ENCODE measurements at places on chromosomes 6 and 20. TPM values are rescaled to one million over a fixed set of nuclear protein-coding genes. Genes with fewer than 3 reads are reported as not detected.

- H3K4me3 ChIP-seq: no peak overlapping the region
- no peaks in the 10 kb centered on the region for H3K36me3 ChIP-seq
- no peaks in the 10 kb centered on the region for H3K27me3 ChIP-seq
These were observed 56.3 kb upstream of the LAMA2 start for GRCh38 chr6:128826606-128827005.

- H3K27ac ChIP-seq: no peak overlapping the region
- no peak overlapping the region for H3K4me3 ChIP-seq
- no peaks in the 10 kb centered on the region for H3K27me3 ChIP-seq
- no peaks in the 10 kb centered on the region for H3K36me3 ChIP-seq
- no peak for DNase-seq
These were observed 139.2 kb upstream of the ECI2 start for GRCh38 chr6:4274382-4275082.

DNA sequence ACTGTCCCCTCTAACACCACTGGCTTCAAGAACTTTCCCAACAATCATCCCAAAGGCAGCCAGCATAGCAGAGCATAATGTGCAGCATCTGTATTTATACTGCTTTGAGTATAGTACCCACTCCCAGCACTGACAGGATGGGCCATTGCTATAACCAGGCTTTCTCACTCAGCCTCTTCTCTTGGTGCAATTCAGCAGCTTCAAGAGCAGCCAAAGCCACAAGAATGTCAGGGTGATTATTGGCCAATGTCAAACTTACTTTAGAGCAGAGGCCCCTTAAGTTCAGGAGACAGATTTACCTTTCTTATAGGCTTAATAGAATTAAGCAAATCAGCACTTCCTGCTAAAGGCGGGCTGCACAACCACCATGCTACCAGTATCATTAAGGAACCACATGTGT, 232.4 kb upstream of the RSPO3 start:
- no peak overlapping the region for H3K27ac ChIP-seq
- DNase-seq: no peak

- no peak for DNase-seq
- H3K4me1 ChIP-seq: peaks cover 3% of the 10 kb centered on the region
- no peaks in the 10 kb centered on the region for H3K36me3 ChIP-seq
- no peaks in the 10 kb centered on the region for H3K27me3 ChIP-seq
These were observed 16.8 kb downstream of the SOX4 start for GRCh38 chr6:21610341-21610740.

GRCh38 chr20:15257569-15257870, 920.1 kb upstream of the FLRT3 start:
- no peaks in the 10 kb centered on the region for H3K4me1 ChIP-seq
- H3K27ac ChIP-seq: no peak overlapping the region
- H3K36me3 ChIP-seq: no peaks in the 10 kb centered on the region
- no peak overlapping the region for H3K4me3 ChIP-seq
- no peak for DNase-seq

DNA sequence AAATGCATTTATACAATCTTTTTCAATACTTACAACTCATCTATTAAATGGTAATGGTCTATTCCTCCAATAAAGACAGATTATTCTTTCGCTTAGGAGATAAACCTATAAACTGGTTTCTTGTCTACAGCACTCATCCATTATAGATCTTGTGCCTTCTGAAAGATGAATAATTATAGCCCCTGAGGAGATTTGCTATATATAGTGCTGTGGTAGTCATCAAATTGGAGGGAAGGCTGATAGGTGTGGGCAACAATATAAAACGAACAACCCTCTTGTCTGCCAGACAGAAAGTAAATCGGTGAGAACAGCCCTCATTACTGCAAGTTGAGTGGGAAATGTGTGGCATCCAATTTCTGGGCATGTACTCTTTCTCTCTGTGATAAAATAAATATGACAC, 292.5 kb upstream of the CNR1 start:
- no peak for DNase-seq
- H3K4me3 ChIP-seq: no peak overlapping the region
- no peaks in the 10 kb centered on the region for H3K36me3 ChIP-seq
- no peaks in the 10 kb centered on the region for H3K27me3 ChIP-seq

DNA sequence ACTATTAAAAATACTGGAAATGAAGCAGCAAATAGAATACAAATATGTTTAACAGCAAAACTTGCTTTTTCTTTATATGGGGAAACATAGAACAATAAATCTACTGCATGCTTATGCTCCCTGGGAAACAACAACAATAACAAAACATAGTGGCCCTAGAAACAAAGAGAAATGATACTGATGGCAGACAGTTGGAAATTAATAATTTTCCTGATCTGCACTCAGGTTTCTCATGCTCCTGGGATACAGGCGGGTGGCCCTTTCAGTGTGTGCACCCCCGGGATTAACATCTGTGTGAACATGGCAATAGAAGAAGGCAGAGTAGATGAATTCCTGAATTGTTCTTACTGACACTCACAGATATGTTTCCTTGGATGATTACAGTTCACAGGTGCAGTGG, 209.2 kb upstream of the TBX18 start:
- DNase-seq: no peak
- H3K4me1 ChIP-seq: no peaks in the 10 kb centered on the region
- no peaks in the 10 kb centered on the region for H3K27me3 ChIP-seq
- no peaks in the 10 kb centered on the region for H3K36me3 ChIP-seq
- H3K27ac ChIP-seq: no peak overlapping the region
- no peak overlapping the region for H3K4me3 ChIP-seq

DNA sequence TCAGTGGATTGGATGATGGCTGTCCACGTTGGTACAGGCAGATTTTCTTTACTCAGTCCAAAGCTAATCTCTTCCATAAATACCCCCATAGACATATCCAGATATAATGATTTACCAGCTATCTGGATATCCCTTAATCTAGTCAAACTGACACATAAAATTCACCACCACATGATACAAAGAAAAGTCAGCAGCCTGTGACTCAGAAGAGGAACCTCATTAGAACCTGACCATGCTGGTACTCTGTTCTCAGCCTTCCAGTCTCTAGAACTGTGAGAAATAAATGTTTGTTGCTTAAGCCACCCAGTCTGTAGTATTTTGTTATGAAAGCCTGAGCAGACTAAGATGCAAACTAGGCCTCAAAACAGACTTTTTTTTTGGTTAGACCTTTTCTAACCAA, 431.3 kb upstream of the RNF217 start:
- no peaks in the 10 kb centered on the region for H3K4me1 ChIP-seq
- H3K4me3 ChIP-seq: no peak overlapping the region
- no peak overlapping the region for H3K27ac ChIP-seq
- no peaks in the 10 kb centered on the region for H3K27me3 ChIP-seq

DNA sequence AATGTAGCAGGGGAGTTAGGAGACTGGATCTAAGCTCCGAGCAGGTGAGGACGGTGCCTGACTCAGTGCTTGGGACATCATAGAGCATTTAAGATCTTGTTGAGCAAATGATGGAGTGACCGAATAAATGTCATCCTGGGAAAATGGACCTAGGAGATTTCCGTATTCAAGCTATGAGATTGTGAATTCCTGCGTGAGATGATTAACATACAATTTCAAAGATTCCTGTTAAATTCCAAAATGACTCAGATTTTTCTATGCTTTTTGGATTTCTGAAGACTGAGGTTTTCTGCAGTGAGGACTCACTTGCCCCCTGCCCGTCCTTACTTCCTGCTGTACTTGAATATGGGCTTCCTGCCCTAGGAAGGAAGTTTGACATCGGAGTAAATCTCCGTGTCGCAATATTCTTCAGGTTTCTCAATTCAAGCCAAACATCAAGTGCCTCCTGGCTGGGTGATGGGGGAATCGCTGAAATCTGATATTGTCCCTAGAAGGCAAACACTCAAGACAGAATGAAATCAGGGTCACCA, 5.2 kb downstream of the SYTL3 start:
- DNase-seq: no peak
- no peak overlapping the region for H3K27ac ChIP-seq
- no peaks in the 10 kb centered on the region for H3K27me3 ChIP-seq
- no peaks in the 10 kb centered on the region for H3K4me1 ChIP-seq
- H3K36me3 ChIP-seq: no peaks in the 10 kb centered on the region
- no peak overlapping the region for H3K4me3 ChIP-seq

DNA sequence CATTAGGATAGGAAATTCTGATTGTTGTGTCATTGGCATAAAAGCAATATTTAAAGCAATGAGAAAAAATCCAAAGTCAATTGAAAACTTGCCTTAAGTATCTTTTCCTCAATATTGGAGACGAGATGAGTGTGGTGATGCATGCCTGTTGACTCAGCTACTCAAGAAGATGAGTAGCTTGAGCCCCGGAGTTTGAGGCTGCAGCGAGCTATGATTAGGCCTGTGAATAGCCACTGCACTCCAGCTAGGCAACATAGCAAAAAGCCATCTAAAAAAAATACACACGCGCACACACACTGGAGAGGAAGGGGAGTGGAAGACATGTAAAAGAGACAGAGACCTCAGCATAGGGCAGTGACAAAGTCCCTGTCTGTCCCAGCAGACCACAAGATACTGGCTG, 9.7 kb upstream of the MARCKS start:
- no peak overlapping the region for H3K27ac ChIP-seq
- H3K27me3 ChIP-seq: no peaks in the 10 kb centered on the region
- no peak for DNase-seq
- no peak overlapping the region for H3K4me3 ChIP-seq
- H3K36me3 ChIP-seq: no peaks in the 10 kb centered on the region

DNA sequence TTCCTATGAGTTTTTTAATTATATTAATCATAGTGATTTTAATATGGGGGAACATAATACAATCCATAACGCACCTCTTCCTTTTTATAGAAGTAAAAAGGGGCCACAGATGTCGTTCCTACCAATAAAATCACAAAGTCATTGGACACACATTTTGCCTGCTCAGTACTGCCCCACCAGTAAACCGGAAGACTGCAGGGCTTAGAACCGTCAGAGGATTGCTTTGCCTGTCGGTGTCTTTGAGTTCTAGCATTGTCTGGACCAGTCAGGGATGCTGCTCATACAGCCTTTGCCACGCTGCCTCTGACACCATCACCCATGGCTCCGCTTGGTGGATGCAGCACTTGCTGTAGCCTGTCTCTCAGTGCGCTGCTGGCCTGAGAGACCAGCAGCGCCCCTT, 853.6 kb downstream of the C6orf118 start:
- H3K4me3 ChIP-seq: no peak overlapping the region
- no peak overlapping the region for H3K27ac ChIP-seq
- no peaks in the 10 kb centered on the region for H3K4me1 ChIP-seq
- H3K27me3 ChIP-seq: no peaks in the 10 kb centered on the region

DNA sequence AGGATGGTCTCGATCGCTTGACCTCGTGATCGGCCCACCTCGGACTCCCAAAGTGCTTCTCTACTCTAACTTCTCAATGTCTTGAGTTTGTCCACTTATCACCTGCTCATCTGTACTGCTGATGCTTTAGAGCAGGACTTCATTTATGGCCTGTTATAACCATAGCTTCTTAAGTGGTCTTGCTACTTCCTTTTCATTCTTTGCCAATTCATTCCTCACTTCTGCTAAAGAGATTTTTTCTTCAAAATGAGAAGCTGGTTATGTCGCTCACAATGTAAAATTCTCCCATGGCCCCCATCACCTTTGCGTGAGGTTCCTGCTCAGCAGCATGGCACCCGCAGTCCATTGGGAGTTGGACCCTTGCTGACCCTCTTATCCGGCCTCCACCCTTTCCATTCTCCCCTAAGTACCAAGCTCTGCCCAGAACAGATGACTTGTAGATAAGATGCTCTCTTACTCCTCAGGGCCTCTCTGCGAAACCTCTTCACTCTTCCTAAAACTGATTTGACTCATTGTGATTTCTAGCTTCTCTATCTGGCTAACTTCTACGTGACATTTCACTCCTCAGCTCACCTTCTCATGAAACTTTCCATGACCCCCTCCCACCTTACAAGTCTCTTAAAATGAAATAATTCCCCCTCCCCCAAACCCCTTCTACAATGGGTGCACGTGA, 13.9 kb upstream of the CD164 start:
- H3K36me3 ChIP-seq: no peaks in the 10 kb centered on the region
- no peaks in the 10 kb centered on the region for H3K27me3 ChIP-seq
- no peak overlapping the region for H3K4me3 ChIP-seq
- no peak overlapping the region for H3K27ac ChIP-seq
- H3K4me1 ChIP-seq: no peaks in the 10 kb centered on the region
- DNase-seq: no peak

DNA sequence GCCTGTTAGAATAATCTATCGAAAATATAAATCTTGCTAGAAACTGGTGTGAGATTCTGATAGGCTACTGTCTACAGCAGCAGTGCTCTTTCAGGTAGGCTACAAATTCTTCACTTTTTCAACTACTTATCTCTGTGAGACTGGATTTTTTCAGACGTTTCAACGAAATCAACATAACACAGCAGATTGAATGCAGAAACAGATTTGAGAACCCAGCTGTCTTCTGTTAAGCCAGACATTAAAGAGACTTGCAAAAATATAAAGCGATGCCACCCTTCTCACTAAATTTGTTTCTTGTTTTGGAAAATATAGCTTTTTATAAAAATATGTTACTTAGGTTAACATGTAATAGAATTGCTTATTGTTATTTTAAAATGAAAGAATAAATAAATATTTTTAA, 140.6 kb upstream of the PHACTR1 start:
- peaks cover 3% of the 10 kb centered on the region for H3K4me1 ChIP-seq
- H3K27ac ChIP-seq: no peak overlapping the region
- DNase-seq: no peak
- H3K27me3 ChIP-seq: no peaks in the 10 kb centered on the region
- H3K4me3 ChIP-seq: no peak overlapping the region
- no peaks in the 10 kb centered on the region for H3K36me3 ChIP-seq

GRCh38 chr6:135983718-135984343, 132.3 kb downstream of the PDE7B start:
- no peak overlapping the region for H3K27ac ChIP-seq
- H3K36me3 ChIP-seq: no peaks in the 10 kb centered on the region
- no peak overlapping the region for H3K4me3 ChIP-seq
- no peaks in the 10 kb centered on the region for H3K4me1 ChIP-seq

GRCh38 chr20:43849496-43850186, 65.0 kb upstream of the TOX2 start:
- no peaks in the 10 kb centered on the region for H3K4me1 ChIP-seq
- DNase-seq: no peak
- no peaks in the 10 kb centered on the region for H3K27me3 ChIP-seq
- no peaks in the 10 kb centered on the region for H3K36me3 ChIP-seq

- DNase-seq: no peak
- no peak overlapping the region for H3K4me3 ChIP-seq
- H3K27ac ChIP-seq: no peak overlapping the region
- H3K27me3 ChIP-seq: no peaks in the 10 kb centered on the region
These were observed 84.1 kb downstream of the RALGAPA2 start for GRCh38 chr20:20628314-20628713.

DNA sequence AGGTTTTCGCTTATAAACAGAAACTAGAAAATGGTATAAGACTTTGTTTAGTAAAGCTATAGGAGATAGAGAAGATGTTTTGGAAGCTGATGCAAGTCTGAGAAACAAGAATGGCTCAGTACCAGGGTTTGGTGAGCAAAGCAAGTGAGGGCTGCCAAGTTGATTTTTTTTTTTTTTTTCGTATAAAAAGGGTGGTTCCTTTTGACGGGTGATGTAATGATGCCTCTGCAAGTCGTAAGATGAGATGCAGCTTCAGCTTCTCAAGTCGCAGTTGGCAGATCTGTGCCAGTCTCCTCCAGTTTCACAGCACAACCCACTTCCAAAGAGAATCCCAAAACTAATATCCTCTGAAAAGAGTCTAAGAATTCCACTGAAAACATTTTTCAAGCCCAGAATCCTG, 252.8 kb upstream of the CDH4 start:
- no peak overlapping the region for H3K4me3 ChIP-seq
- H3K4me1 ChIP-seq: no peaks in the 10 kb centered on the region
- H3K27me3 ChIP-seq: peaks cover 20% of the 10 kb centered on the region
- no peak overlapping the region for H3K27ac ChIP-seq
- H3K36me3 ChIP-seq: no peaks in the 10 kb centered on the region
- no peak for DNase-seq

Gene CDK19
- polyA plus RNA-seq: 3.4 TPM

Gene SYCP2
- 0.02 TPM for polyA plus RNA-seq

Gene WFDC12
- polyA plus RNA-seq: not detected

Gene ZC2HC1B
- polyA plus RNA-seq: not detected

Gene RAET1E
- polyA plus RNA-seq: not detected

Measured in H1 (cell line).